ENCODE measurements at places on chromosomes 6 and 20.

DNA sequence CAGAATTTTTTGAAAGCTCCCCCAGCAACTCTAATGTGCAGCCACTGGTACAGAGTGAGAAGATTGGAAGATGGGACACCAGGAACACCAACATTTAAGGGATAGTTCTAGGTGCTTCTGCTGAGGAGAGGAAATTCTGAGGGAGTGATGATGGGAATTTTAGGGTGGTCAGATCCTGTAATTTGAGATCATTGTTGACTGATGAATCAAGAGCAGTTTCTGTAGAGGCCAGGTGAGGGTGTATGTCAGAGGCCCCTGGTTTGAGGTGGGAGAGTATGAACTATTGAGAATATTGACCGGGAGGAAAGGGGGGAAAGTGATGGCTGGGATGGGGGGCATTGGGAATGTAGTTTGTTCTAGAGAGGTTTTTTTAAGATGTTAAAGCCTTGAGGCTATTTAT, 47.2 kb downstream of the PTPRA start:
- DNase-seq: no peak

GRCh38 chr20:58512808-58513552, 2.2 kb downstream of the APCDD1L start:
- no peak for DNase-seq

DNA sequence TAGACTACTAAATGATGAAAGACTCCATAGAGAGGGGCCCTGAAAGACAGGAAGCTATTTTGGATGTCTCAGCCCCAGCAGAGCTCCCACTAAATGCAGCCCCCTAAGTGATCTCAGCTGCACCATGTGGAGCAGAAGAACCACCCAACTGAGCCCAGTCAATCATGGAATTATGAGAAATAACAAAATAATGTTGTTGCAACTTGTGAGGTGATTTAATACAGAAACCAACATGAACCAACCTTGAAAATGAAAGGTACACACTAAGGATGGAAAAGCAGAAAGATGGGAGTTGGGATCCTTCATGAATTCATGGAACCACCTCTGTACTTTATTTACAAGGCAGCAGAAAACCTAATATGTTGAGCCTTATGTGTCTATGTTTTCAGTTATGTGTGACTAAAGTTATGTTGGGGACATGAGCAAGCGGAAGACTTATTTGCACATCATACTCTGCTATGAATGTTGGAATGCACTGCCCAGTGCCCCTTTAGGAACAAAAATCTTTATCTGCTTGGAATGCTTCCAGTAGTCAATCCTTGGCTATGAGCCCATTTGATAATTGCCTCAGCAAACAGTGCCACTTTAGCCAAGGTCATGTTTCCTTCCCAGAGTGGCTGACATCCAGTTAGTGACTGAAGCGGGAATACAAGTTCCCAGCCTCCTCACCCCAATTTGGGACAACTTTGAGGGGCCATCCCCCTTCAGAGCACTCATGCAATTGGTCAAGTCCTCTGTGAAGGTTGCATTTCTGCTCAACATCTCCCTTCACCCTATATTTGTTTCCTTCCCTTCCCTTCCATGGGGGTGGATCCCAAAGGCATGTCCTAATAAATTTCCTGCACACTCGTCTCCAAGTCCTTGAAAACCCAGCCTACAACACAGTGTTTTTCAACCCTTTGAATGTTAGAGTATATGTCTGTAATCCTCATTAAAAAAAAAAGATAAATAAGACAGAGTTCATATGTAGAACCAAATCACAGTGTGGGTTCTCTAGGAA, 18.4 kb downstream of the TP53RK start:
- DNase-seq: no peak

GRCh38 chr6:158897236-158897635, 78.1 kb upstream of the EZR start:
- DNase-seq: no peak

GRCh38 chr6:163386329-163386908, 28.1 kb upstream of the QKI start:
- DNase-seq: no peak

- DNase-seq: no peak
These were observed 17.8 kb downstream of the WDR27 start for GRCh38 chr6:169684056-169684455.

- peak; percentile 85 for DNase-seq
These were observed 7.1 kb downstream of the RBM38 start for GRCh38 chr20:57398231-57398821.

DNA sequence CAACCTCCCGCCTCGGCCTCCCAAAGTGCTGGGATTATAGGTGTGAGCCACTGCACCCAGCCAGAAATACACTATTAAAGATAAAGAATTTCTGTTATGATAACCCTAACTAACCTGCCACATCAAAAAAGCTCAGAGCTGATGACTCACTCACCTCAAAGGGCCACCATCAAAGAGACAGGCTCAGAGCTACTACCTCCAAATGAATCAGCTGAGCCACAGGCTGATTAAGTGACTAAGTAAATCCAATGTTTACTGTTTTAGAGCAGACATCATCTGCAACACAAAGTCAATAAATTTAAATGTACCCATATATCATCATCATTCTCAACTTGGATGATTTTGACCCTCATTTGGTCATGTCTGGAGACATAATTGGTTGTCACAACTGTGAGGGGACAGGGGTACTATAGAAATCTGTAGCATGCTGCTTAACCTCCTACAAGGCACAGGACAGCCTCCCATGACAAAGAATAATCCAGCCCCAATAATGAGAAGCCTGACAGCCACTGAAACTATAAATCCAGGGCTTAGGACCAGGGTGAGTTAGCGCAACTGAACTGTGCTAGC, 106.5 kb downstream of the ATP9A start:
- peak; percentile 63 for DNase-seq

GRCh38 chr6:7777074-7777473, 51.2 kb downstream of the BMP6 start:
- no peak for DNase-seq

DNA sequence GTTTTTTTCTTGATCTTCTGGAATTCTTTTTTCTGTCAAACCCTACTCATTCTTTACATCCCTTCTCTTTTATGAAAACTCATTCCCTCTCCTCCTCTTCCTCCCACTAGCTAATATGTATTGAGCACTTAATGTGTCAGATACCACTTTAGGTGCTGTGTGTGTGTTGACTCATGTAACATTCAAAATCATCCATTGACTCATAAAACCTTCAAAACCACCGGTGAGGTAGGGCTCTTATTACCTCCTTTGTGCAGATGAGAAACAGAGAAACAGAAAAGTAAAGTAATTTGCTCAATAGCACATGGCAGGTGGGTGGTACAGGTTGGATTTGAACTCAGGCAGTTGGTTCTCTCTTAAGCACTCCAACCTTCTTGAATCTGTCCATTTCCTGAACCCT, 136.3 kb upstream of the NEDD9 start:
- DNase-seq: no peak

DNA sequence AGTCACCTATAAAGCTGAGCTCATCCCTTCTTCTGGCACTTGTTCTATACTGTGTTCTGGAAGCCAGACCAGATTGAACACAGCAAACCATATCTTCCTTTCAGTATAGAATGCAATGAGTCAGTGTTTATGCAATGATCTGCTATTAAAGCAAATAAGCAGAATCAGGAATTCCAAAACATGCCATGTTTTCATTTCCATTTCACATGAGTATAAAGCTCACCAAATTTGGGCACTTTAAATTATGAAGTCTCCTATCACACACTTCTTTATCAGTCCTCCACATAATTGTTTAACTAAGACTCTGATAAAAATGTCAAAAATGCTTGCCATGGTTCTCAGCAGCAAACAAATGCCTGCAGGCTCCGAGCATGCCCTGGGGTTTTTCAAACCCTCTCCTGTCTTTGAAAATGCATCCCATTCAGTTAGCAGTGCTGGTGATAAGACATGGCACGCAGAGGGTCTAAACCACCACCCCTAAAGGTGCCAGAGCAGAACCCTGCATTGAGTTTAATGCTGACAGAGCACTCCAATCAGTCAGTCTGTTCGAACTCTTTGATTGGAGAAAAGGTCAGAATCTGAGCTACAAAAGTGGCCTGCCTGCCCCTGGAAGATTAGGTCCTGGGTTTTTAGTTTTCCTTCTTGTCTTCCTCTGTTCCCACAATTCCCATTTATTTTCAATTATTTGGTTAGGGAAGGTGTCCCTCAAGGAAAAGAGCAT, 234.1 kb downstream of the GMPR start:
- DNase-seq: no peak

DNA sequence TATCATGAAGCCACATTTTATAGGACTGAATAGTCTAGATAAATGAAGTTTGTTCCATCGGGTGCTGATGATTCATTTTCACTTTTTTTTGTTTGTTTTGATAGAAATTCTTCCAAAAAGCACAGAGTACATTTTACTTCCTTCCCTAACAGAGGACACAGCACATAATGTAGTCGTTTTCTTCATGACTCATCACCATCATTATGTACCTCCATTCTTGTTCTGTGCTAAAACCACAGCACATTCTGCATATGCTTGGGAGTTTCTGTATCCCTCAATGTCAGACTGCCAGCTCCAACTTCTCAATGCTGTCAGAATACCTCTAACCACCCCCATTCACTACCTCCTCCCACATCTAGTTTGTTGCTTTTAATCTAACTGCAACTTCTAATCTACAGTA, 1004.9 kb upstream of the ADGRB3 start:
- no peak for DNase-seq

GRCh38 chr20:62899633-62900051, 26.7 kb downstream of the DIDO1 start:
- DNase-seq: no peak

DNA sequence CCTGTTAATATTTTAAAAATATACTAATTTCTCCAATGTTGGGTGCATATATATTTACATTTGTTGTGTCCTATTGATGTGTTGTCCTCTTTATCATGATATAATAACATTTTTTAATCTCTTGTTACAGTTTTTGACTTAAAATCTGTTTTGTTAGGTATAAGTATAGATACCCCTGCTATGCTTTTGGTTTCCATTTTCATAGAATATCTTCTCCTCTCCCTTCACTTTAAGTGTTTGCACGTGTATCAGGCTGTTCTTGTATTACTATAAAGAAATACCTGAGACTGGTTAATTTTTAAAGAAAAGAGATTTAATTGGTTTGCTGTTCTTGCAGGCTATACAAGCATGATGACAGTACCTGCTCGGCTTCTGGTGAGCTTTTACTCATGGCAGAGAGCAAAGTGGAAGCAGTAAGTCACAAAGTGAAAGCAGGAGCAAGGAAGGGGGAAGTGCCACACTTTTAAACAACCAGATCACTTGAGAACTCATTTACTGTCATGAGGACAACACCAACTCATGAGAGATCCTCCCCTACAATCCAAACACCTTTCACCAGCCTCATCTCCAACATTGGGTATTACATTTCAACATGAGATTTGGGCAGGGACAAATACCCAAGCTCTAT, 340.5 kb upstream of the SYNCRIP start:
- no peak for DNase-seq

DNA sequence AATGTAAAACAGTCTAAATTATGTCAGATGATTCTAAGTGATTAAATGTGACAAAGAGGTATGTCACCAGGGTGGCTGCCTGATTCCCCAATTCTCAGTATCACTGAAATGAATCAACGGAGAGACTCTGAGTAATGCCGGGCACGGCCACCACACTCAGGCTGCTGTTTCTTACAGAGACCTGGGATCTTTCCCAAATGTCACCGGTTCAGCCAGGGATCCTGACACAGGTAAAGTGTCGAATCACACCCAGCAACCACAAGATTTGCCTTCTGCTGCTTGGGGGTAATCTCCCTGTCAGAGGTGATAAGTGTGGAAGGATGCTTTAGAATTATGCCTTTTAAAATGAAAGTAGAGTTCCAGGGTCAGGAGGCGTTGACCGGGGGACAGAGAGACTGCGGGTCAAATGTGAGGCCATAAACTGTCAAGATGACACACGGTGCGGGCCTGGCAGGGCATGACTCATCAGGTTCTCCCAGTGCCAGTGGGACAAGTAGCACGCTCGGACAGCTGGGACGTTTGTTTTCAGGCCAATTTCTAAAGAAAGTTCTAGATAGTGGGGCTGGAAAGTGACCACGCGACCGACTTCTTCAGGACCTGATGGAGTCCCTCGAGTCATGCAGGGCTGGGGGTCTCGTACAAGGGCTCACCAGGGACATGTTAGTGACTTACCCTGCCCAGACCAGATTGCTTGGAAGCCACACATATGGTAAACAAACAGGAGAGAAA, 48.9 kb downstream of the PRDM1 start:
- DNase-seq: peak; percentile 60

DNA sequence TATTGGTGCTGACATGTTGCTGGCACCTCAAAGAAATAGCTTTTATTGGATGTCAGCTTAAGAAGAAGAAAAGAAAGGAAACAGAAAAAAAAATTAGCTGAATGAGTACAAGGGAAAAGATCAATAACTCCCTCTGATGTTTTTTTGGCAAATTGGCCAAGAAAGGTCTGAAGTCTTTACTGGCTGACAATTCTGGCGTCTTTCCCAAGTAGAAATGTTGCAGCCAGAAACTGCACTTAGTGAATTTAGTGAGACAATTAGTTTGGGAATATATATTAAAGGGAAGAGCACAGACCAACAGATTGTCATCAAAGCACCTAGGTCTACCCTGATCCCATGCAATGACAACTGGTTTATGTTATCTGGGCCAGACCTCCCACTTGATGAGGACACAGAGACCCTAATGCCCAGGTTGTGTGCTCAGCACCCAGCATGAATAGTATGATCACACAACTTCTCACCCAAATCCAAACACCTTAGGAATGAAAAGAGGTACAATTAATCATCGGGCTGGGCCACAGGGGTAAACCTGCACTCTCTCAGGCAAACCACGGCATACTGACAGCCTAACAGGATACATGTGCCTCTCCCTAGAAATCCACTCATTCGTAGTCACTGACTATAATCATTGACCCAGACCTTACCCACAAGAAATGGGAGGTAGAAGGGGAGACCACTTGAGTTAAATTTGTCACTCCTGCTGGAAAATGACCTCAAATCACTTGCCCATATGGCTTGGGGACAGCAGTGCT, 612.3 kb upstream of the ARID1B start:
- DNase-seq: no peak

- no peak for DNase-seq
These were observed 4.1 kb downstream of the PLCB4 start for GRCh38 chr20:9072861-9073500.

DNA sequence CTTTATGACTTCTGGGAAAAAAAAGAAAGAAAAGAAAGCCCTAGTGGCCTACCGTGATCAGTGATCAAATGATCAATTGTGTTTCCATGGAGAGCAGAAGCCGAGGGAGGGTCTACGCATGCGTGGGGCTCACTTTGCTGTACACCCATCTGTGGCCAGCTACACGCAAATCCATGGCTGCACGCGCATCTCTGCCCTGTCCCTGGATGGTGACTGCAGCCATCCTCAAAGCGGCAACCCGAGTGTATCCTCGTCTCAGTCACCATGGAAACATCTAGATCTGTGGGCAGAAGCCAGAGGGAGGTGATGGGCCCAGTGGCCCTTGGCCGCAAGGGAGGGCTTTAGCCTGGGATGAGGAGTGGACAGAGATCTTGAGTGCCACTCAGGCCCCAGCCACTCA, 785 bp upstream of the ULBP3 start:
- DNase-seq: no peak

DNA sequence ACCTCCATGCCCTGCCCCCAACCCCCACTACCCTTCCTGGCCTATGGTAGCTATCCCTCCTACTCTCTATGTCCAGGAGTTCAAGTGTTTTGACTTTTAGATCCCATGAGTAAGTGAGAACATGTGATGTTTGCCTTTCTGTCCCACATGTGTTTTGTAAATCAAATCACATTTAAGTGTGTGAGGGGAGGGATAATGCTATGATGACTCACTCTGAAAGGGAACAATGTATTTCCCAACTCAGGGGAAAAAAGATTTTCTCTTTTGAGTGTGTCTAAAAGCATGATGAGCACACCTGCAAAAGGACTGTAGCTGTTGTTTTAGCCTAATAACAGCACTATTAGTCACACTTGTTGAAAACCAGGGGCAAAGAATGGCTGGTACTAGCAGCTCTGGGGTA, 193.7 kb downstream of the GJA10 start:
- DNase-seq: no peak

Measured in activated T-cell treated with anti-CD3 and anti-CD28 coated beads, Interleukin-2, amount 50 U/mL, for 48 hours (primary cell).